Stimulated activated CD8-positive, alpha-beta memory T cell treated with anti-CD3 and anti-CD28 coated beads, Interleukin-4, amount 100 ng/mL, for 48 hours (primary cell): ENCODE measurements at places on chromosomes 2 and 18.

- DNase-seq = no peak
These were observed 342.0 kb upstream of the DLGAP1 start for GRCh38 chr18:4797002-4797685.

- no peak for DNase-seq
These were observed 43.2 kb upstream of the ACAA2 start for GRCh38 chr18:49856496-49856895.

GRCh38 chr2:240898108-240898730, 2.3 kb upstream of the MAB21L4 start:
- no peak for DNase-seq

DNA sequence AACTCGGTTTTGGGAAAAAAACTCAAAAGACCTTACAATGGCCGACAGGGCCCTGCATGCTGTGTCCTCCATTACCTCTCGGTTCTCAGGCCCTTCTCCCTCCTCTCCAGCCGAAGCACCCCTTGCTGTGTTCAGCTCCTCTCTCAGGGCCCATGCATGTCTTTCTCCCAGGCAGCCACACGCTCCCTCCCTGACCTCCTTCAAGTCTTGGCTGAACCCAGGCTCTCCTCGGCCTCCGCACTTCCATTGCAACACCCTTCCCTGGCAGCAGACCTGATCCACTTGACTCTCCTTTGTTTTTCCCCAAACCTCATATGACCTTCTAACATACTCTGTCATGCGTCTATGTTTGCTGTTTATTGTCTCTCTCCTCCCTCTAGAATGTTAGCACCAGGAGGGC, 114.0 kb downstream of the CYP26B1 start:
- DNase-seq = no peak

- peak; percentile 75 for DNase-seq
These were observed 8.0 kb downstream of the TMBIM1 start for GRCh38 chr2:218284106-218284811.

DNA sequence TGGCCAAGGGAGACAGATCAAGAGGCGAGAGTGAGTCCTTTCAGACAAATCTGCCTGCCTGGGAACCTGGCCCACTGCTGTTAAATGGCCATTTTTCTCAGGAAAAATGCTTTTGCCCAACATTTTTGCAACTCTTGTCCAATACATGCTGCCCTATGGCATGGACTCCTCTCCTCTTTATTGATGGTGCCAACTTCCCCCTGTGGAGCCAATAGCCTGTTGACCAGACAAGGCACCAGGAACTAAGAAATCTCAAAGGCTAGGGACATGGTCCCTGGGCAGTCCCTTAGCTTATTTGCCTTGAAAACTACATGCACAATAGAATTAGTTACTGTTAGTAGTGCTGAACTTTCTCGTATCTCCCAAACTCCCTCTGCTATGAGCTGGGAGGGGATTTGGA, 91.8 kb upstream of the ACVR1C start:
- no peak for DNase-seq

DNA sequence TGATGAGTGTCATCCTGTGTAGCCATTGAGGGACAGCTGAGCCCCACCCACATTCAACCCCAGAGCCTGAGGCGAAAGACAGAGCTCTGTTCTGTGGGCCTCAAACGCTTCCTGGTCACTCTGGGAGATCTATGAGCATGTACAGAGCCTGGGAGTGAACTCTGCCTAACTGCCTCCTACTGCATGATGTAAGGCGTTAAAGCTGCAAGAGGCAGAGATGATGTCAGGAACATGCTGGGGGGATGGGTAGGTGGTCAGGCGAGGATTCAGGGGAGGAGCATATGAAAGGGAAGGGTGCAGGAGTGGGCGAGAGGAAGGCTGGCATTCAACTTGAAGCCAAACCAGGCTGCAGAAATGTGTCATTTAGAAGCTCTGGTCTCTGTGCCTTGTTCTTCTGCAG, 181.0 kb downstream of the TFCP2L1 start:
- DNase-seq = no peak

- no peak for DNase-seq
These were observed 2.1 kb upstream of the PARD6G start for GRCh38 chr18:80249217-80250093.

- no peak for DNase-seq
These were observed 38.5 kb downstream of the NPC1 start for GRCh38 chr18:23547846-23548245.

DNA sequence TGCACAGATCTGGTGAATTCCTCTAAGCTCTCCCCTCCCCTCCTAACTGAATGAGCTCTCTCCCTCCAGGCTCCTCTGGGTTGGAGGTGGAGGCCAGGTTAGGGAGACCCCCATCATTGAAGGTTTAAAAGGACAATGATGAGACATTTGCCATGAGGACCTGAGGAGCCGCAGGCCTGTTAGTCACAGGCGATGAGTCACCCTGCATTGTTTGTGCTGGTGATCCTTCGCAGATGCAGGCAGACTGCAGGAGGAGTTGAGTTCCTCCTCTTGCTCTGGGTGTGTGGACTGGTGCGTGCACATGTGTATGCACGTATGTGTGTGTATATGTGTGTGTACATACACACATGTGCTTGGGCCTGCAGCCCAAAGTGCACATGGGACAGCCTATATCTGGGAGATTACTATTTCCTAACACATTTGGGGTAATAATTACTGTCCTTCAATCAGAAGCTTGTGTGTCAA, 42.0 kb downstream of the MCFD2 start:
- peak; percentile 63 for DNase-seq

DNA sequence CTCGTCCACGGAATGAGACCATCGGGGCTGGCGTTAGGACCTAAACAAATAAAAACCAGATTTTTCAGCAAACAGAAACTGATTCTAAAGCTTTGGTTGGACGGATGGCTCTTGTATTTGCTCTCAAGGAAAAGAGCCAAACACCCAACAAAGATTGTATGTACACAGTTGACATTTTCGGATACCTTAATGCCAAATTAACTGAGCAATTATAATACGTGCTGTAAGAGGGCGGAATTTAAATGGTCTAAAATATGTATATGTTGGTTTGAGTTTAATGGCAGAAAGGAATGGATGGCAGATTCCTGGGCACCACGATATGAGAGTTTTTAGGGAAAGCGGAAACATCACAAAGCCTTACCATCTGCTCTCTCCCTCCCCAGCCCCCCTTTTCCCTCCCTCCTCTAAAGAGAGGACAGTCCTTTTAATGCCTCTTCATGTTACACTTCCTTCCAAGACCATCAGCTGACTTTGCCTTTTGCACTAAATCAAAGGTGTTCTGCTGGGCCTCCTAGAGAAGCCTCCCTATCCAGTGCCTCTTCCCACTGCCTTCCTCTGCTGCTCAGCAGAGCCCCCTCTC, 33.3 kb downstream of the STAT1 start:
- DNase-seq = no peak

DNA sequence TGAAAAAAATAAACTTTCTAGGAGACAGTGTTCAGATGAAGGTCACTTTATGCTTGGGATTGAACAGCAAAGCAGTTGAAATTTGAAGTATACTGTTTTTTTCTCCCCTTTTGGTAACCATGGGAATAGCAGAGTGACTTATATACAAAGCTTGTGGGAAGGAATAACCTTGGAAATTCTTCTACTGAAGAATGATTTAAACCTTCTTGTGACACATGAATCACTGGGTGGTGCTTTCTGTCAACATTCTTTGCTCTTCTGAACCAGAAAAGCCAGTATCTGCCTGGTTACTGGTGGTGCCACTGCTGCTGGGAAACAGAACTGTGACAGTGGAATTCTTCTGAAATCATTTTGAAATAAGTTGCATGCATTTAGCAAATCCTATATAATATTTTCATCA, 39.4 kb upstream of the RND3 start:
- no peak for DNase-seq

DNA sequence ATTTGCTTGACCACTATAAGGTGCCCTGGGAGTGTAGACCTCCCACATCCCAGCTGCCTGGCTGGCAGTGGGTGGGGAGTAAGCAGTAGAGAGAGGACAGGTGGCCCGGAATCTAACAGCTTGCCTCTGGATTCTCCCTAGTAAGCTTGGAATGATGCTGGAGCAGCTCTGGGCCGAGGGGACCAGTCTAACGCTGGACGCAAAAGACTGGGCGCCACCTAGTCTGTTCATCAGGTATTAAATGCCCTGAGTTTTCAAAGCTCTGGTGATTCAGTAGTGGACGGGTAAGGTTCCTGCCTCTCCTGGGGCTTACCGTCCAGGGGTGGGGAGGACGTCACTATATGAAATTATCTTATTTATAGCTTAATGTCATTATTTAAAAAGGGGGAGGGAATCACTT, 648 bp upstream of the LYPD6B start:
- DNase-seq = no peak

DNA sequence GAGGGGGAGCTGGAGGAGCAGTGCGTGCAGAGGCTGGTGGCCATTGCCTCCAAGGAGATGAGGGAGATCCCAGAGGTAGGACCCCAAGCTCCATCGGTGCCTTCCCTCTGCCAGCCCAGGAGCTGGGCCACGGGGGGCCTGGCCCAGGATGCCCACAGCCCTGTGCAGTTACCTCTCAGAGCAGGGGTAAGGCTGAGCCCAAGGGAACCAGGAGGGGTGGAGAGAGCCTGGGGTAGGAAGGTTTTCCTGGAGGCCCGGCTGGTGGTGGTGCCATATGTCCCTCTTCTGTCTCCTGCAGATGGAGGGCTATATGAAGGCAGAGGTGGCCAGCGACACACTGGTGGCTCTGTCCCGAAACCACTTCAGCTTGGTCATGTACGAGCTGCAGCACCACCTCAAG, 11.4 kb downstream of the MROH2A start:
- DNase-seq = no peak

- no peak for DNase-seq
These were observed 197.1 kb downstream of the TCF4 start for GRCh38 chr18:55390898-55391297.

DNA sequence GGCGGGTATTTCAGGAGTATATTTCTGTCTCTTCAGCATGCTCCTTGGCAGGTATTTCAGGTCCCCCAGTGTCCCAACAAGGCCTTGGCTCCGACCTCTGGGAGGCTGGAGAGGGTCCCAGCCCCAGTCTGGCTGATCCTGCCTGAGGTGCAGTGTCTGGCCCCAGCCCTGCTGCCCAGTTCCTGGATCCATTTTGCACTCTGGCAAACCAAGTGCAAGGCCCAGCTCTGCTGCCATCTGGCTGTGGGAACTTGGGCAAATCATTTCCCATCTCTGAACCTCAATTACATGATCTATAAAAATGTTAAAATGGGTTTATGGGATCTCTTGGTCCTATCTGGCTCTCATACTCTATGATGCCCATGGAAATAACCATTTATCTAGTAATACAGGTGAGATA, 63.6 kb downstream of the ZBTB7C start:
- DNase-seq = no peak

DNA sequence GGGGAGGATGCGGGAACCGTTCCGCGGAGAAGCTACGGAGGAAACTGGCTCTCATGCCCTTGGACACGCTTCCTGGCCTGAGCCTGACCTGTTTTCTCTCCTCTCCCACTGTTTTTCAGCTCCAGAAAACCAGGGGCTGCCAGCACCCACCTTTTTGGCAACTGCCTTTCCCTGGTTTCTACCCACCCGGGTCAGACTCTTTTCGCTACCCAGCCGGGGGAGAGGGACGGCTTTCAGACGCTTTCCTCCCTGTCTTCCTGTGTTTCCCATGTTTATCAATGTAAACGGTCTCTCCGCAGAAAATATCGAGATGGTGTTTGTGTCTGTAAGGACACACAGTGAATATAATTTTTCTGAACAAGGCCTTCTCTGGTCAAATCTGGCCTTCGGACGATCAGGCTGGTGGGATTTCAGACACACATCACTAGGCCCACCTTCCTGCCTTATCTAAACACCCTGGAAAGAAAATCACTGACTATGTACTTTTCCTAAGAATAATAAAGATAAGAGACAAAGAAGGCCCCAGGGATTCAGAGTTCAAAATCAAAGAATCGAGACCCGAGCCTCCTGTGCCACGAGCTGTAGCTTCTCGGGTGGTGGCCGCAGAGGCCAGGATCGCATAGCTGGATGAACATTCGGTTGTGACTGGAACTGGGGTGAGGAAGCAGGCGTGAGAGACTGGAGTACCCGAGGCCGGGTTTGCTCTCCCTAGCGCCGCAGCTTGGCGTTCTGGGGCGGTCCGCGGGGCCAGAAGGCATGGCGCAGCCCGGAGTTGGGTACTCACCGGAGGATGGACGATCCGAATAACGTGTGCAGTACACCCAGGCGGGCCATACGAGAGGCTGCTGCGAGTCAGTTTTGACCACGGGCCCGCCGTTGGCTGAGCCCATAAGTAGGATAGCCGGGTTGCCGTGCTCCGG, 1.7 kb downstream of the EN1 start:
- peak; percentile 26 for DNase-seq

- no peak for DNase-seq
These were observed 42.0 kb downstream of the SOCS6 start for GRCh38 chr18:70330887-70331286.

DNA sequence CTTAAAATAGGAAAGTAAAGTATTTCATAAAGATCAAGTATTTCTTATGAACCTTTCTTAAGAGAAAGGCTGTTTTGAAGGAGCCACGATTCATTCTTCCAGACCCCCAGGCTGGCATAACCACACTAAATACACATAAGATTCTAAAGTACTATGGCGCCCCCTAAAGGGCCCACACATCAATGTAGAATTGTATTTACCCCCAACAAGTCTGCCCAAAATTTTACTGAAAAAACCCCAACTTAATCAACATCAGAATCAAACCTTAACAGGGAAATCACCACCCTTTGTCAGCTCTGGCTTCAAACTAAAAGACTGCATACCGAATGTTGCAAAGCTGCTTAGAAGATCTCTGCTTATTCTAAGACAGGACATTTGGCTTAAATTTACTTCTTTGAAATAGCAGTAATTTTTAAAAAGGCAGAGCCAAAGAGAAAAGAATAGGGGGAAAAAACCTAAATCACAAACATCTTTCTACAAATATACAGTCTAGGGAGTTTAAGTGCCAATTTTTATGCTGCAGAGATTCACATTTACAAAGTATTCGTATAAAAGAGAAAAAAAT, 20.4 kb upstream of the BCL2 start:
- peak; percentile 62 for DNase-seq

- DNase-seq = peak; percentile 62
These were observed 827.6 kb downstream of the RNF144A start for GRCh38 chr2:7744827-7745226.

DNA sequence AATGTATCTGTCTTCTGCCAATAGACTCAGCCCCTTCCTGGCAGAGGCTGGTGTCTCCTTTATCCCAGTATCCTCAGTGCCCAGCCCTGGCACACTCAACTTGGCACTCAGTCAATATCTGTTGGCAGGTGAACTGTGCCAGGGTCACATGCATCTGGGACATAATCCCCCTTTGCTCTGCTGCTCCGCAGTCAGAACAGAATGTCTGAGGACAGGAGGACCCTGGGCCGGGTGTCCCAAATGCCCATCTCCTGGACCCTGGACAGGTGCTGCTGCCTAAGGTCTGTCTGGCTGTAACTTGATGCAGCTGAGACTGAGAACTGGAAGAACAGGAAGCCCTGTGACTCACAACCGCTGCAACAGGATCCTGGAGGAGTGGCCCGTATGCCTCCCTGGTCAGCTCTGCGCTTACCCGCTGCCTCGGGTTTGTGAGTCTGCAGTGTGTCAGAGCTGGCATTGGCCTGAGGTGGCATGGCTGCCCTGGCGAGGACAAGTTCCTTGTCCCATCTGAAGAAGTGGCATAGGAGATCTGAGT, 11.4 kb downstream of the HK2 start:
- peak; percentile 38 for DNase-seq

- no peak for DNase-seq
These were observed 213.3 kb upstream of the MMADHC start for GRCh38 chr2:149800624-149801542.

- DNase-seq = no peak
These were observed 28.8 kb downstream of the TTC39C start for GRCh38 chr18:24043403-24043802.

- DNase-seq = no peak
These were observed 259.8 kb upstream of the APCDD1 start for GRCh38 chr18:10194592-10194991.

- peak; percentile 83 for DNase-seq
These were observed 37.3 kb upstream of the BMP10 start for GRCh38 chr2:68908392-68908970.
